ENCODE measurements at places on chromosomes 1 and 21.
A peak's percentile ranks its signal among the peaks of the same experiment; 100 is the strongest.

- DNase-seq = no peak
These were observed 3.2 kb downstream of the S100A9 start for GRCh38 chr1:153360592-153361479.

GRCh38 chr21:15034126-15034853 lies 30.5 kb downstream of the NRIP1 start:
- no peak for DNase-seq

DNA sequence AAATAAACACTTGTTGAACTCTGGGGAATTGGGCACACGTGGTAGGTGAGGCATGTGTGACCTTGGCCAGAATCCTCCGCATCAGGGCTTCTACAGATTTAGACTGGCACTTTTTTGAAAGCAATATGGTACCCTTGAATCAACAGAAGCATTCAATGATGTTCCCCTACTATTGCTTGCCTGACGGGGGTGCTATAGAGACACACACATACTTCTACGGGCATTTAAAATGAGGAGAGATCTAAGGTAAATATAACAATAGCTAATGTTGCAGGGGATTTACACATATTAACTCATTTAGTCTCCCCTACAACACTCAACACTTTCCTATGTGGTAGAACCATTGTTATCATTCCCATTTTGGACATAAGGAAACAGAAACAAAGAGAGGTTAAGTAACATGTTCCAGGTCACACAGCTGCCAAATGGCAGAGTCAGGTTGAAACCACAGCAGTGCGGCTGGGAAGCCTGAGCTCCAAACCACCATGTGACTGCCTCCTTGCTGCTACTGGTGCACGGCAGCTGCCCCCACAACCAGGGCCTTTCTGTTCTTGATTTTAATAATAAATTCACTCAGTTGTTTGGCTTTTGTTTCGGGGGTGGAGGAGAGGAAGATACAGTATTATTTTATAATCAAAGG lies 147.4 kb downstream of the ZNF281 start:
- DNase-seq = no peak

DNA sequence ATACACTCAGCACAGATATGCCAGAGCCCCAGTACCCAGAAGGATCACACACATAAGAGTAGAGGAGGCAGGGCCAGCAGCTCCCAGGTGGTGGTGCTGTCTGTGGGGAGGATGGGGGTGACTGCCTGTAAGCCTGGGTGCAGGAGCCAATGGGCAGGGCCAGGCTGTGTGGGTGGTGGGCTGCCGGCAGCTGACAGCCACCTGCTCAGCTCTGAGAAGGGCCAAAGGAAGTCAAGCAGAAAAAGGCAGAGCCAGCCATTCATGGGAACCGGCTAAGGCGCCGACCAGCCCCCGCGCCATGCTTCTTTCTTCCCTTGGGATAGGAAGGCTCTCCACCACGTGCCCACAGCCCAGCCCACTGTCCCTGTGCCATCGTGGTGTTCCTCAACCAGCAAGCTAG lies 14.1 kb downstream of the PIK3C2B start:
- DNase-seq = peak; percentile 74

DNA sequence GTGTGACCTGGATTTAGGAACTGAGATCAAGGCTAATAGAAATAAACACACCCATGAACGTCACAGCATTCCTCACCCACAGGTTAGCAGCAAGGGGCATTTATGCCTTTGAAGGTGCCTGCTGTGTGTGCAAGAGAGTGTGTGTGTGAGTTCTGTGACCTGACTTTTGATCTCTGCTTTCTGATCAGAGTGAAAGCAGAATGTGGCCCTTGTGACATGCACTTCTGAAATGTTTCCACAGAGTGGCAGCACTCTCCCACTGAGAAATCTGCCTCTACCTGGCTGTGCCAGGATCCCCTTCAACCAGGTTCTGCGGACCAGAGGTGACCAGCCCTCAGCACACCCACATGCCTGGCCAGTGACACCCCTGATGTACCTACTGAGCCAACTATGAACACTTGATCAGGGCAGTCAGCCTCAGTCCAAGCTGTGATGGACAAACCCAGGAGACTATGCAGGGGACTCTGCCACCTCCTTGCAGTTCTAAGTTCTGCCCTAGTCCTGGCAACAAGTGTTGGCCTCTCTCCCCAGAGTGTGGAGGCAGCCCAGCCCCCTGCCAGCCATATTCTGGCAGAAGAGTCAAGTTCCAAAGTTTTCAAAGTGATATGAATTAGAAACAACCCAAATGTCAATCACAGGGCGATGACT lies 41.0 kb downstream of the RXRG start:
- no peak for DNase-seq

DNA sequence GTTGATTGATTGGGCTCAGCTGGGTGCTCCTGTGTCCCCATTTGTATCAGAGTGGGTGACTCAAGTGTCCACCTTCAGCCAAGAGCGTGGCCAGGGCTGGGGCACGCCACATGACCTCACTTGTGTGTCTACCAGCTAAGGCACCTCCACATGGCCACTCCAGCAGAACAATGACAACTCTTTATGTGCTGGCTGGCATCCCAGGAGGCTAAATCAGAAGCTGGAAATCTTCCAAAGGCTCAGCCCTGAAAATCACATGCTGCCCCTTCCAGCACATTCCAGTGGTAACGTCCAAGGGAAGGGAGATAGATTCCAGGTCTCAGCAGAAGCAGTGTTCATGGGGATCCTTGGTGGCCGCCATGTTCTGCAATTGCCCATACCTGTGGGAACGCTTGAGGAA lies 585.5 kb downstream of the AJAP1 start:
- DNase-seq = no peak

- peak; percentile 21 for DNase-seq
These were observed 67.2 kb downstream of the SLC35A3 start for GRCh38 chr1:100036718-100037655.

DNA sequence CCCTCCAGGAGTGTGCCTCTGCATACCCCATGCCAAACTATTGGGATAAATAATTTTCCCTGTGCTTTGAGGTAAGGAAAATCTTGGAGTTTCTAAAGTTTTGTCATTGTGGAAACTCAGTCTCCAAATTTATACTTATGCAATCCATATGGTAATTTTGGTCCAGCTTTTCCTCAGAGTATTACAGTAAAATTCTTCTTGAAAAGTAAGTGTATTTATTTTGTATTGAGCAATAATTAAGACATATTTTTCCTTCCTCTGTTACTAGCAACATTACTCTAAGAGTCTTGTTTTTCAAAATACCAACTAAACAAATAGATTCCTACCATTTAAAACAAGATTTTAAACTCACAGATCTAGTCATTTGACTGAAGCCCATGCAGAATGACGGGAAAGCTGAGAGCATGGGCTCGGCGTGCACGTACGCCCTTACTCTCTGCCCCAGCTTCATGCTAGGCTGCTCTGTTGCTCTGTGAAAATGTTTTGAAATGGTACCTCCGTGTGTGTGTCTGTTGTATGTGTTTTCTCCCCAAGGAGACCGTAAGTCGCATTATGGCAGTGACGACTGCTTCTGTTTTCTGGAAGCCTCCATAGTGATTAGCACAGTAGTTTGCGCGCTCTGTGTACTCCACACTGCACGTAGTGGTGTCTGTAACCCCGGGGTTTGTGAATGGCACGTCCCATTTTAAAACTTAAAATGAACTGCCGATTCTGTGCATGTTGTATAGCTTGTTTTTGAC lies 165.3 kb downstream of the SDCCAG8 start:
- DNase-seq = no peak

DNA sequence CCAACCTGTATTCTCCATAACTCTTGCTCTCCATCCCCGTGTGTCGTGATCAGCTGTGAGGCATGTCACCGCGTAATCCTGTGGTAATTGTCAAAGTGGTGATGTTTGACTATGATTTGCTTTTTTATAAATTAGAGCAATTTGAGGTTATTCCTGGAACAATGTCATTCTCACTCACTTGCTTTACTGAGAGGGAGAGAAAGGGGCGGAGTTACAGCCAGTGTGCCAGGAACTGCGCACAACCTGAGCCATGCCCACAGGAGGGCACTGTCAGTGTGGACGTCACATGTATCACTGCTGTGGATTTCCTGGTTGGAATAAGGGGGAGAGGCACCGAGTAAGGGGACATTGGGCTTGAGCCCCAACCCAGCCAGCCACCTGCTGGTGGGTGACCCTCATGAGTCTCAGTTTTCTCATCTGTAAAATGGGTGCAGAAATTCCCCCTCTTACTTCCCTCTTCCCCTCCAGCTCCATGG lies 6.9 kb downstream of the ADGRB2 start:
- DNase-seq = no peak

- no peak for DNase-seq
These were observed 238.0 kb upstream of the TMEM51 start for GRCh38 chr1:14915356-14916054.

DNA sequence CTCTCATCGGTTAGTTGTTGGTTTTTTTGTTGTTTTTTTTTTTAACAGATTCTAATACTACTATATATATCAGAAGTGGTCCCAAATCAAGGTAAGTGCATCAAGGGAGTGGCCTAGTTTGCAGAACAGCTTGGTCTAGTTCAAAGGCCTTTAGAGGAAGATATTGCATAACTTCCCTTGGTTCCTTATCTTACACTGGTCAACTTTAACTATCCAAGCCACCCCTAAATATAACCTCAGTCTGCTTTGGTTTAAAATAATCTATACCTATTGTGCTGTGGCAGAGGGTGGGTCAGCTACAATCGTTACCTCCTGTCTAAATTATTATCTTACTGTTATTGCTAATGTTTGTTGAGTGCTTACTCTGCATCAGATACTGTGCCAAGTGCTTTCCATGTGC lies 6.9 kb downstream of the S100A12 start:
- no peak for DNase-seq

DNA sequence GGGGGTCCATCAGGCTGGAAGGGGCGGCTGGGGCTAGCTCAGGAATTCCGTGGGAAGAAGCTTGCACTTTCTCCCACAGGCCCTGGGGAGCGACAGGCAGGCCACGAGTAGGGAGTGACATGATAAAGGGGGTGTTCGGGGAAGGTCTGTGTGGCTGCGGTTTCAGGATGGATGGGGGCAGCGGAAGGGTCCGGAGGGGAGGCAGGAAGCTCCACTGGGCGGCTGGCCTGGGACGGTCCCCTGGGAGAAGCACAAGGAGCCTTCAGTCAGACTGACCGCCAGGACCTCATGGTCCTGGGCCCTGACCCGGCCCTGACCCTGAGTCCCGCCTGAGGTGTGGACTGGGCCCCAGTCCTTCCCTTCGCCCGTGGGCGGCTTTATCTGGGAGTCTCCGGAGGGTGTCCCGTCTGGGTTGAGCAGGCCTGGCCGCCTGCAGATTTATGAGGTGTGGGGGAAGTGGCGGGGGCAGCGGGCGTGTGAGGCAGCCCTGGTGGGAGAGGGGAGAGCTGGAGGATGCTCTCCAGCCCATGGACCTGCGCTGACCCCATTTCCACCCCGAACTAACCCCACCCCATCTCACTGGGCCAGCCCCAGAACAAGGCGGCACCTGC lies 45.6 kb downstream of the EPHB2 start:
- DNase-seq = no peak

DNA sequence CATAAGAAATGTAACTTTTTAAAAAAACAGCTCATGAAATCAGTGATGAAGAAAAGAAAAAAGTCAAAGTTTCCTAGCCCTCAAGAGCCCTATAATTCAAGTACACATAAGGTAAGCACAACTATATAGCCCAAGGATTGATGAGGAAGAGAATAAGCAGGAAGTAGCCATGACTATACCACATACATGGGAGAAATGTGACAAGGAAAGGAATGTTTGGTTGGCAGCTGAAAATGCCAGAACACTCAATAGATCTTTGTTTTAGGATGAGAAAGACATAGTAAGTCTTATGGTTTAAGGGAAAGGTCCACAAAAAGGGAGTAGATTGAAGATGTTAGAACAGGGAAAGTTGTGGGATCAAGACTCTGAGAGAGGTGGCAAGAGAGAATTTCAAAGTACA lies 5.7 kb downstream of the DOCK7 start:
- DNase-seq = no peak

DNA sequence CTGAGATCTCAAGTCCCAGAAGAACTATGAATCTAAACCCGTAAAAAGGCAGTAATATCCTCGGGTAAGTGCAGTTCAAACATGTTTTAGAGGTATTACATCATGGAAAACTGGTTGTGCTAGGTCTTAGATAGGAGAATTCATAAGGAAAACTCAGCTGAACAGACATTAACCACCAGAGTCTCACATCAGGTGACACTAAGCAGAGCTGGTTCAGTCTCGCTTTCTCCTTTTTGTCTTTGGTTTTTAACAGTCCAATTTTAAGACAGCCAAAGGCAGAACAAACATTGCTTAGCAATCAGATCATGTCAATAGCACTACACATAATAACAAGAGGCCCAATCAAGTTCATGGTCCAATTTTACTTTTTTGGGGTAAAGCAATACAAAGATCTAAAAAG lies 63.1 kb upstream of the MUTYH start:
- DNase-seq = no peak

DNA sequence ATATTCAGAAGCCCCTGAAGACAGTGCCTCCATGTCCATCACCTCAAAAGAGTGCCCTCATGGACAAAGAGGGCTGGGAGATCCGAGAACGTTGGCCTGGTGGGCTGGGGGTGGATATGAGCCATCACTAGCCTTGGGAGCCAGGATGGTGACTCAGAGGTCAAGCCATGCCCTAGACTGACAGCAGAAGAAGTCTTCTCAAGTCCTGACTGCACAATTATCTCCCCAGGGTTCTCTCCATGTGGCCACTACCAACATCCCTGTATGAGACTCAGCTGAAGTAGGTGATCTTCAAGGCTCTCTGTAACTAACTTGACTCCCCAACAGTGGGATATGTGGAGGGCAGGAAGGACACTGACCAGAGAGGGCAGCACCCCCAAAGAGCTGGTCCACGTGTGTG lies 7.1 kb upstream of the USF1 start:
- no peak for DNase-seq

DNA sequence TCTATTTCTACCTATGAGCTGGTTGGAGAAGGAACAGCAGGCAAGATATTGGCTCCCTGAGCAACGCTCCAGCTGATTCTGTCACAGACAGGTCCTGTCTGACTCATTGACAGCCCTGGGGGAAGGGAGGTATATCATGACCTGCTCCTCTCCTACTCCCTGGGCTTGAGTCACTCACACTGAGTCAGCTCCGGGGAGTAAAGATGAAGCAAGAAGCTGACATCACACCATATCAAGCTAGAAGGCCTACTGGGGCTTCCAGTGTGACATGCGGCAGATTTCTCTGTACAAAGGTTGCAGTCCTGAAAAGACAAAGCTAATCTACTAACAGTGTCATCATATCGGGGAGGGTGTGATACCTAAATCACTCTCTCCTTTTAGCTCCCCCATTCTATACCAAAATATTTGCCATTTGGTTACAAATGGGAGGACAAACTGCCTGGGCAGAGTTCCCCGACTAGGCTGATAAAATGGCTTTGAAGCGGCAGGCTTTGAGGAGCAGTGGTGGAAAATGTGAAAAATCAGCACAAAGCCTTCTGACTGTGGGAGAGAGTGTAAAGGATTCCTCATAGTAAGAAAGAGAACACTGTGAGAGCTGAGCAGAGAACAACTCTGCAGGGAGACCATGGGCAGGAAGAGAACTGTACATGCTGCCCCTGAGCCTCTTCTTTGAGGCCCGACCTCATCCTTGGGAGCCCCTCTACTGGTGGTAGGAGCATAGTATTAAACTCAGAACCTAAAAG lies 15.5 kb downstream of the PI4KB start:
- no peak for DNase-seq

- no peak for DNase-seq
These were observed 1.1 kb upstream of the DMBX1 start for GRCh38 chr1:46488343-46489168.

GRCh38 chr1:40014812-40015594 lies 25.5 kb upstream of the CAP1 start:
- DNase-seq = no peak

Data from renal pelvis (tissue), 12 donors.